ENCODE measurements at places on chromosomes 7 and 10.

GRCh38 chr10:114258274-114258840 lies 19.3 kb downstream of the VWA2 start:
- no peak for DNase-seq

GRCh38 chr10:51654918-51655317 lies 44.5 kb downstream of the CSTF2T start:
- no peak for DNase-seq

- DNase-seq = no peak
Observed at GRCh38 chr7:92417913-92418312, 29.4 kb upstream of the GATAD1 start.

- peak; percentile 100 for DNase-seq
Observed at GRCh38 chr7:157490465-157490912, 153.7 kb downstream of the DNAJB6 start.

DNA sequence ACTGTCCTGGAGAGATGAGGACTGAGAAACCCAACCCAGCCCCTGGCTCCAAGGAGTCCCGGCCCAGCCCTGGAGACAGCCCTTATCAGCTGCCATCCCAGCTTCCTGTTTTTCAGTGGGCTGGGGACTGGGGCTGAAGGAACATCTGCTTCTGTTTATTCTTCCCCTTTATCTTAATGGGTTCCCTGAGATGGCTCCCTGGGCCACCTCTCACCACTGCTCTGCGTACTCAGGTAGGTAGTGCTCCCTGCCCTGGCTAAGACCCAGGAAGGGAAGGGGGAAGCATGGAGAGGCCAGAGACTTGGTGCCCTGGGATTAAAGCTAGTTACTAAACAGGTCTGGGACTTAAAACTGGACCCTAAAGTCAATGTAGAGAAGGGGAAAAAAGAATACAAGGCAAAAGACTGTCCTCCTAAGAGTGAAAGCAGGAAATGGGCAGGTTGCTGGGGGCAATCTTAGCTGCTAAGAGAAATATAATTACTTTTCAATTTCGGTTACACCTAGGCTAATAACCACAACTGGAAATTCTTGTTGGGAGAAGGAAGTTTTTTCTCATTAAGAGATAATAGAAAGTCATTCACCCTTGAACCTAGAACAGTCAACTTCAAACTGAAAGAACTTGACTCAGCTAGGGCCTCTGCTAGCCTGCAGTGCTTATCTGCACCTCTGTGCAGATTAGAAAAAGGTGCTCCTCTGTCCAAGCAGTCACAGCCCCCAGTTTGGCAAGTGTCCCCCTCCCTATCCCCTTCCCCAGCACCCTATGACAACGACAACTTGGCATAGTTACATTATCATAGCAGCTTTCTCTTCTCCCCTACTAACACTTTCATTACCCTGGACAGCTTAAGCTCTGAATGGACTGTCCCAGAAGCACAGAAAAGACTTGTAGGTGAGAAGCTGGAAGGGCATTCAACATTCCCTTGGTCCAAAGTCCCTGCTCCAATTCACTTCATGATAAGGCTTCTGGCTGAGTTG lies 65.6 kb upstream of the KDM7A start:
- DNase-seq = peak; percentile 67

GRCh38 chr10:95601116-95601719 lies 40.0 kb upstream of the SORBS1 start:
- peak; percentile 28 for DNase-seq

DNA sequence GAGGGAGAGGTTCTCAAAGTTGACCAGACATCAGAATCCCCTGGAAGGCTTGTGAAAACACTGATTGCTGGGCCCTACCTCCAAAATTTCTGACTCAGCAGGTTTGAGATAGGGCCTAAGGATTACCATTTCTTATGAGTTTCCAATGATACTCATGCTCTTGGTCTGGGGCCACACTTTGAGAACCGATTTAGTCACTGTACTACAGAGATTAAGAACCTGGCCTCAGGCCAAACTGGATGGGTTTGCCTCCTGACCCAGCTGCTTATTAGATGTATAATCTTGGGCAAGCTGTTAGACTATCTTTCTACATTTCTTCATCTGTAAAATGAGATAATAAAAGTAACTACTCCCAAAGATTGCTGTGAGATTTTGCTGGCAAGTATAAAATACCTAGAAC lies 77.1 kb upstream of the SCIN start:
- DNase-seq = no peak

- DNase-seq = no peak
Observed at GRCh38 chr10:79380125-79380945, 33.1 kb downstream of the PPIF start.

DNA sequence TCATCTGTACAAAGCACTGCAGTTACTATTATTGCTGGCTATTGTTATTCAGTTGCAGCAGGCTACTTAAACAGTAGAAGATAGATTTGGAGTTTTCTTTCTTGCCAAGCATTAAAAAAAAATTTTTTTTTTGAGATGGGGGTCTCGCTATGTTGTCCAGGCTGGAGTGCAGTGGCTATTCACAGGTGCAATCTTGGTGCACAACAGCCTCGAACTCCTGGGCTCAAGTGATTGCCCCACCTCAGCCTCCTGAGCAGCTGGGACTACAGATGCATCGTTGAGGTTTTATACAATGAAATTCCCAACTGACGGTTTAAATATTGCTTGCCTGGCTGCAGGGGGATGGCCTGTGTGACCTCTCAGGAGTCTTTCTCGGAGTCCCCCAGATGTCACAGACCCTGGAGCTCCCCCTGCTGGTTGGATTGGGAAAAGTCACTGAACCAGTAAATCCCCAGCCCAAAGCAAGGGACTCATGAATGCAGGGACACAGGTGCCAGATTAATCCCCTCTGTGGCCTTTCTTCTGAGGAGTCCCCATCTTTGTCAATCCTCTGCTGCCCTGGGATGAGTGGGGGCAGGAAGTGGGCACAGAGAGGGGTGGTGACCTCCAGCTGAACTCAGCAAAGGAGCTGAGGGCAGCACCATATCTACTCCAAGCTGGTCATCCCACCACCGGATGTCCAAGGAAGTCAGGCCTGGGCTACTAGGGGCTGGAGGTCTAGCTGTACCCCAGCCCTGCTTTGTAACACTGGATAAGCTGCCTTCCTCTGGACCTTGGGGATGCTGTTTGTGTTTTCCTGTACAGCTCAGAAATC lies 149.6 kb downstream of the C10orf105 start:
- DNase-seq = no peak

DNA sequence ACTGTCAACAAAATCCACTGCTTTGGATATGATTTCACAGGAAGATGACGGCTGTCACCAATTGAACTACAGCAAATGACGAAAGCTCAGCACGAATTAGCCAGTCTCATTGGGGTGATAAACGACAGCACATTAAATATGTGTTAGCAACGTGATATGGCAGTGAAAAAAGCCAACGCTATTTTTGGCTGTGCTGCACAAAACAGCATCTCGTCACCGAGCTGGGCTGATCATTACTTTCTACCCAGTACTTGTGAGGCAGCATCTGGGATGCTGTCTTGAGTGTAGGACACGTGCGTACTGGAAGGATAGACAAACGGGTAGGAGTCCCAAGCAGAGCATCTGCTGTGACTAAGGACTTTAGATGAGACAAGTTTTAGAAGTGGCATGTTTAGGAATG lies 138.3 kb downstream of the EXOC4 start:
- DNase-seq = no peak

DNA sequence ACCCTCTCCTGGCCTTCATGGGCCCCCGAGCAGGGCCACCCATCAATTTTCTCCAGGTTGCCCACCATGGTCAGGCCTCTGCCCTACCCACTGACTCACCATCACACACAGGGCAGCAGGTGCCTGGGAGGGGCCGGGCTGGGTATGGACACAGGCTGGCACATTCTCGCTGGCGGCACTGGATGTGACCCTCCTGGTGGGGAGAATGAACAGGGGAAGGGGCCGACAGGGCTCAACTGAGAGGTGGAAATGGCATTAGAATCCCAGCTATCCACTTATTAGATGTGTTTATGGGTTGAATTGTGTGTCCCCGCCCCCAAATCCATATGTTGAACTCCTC lies 16.4 kb downstream of the KCP start:
- DNase-seq = no peak
